ENCODE measurements at places on chromosomes 3 and 15.

DNA sequence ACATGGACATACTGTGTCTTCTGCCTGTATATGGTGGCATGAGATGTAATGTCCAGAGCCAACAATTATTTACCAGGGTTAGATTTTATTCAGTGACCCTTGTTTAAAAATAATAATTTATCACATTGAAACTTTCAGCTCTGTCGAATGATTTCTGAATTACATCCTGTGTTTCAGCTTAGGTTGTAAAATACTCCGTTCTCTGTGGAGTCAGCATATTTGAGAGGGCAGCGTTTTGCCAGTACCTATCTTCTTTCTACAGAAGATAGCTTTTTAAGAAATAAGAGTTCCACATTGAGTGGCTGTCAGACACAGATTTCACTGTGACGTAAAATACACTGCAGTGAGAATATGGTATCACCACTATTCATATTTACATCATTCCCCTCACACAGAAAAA, 85.3 kb downstream of the SLC49A4 start:
- DNase-seq: no peak

DNA sequence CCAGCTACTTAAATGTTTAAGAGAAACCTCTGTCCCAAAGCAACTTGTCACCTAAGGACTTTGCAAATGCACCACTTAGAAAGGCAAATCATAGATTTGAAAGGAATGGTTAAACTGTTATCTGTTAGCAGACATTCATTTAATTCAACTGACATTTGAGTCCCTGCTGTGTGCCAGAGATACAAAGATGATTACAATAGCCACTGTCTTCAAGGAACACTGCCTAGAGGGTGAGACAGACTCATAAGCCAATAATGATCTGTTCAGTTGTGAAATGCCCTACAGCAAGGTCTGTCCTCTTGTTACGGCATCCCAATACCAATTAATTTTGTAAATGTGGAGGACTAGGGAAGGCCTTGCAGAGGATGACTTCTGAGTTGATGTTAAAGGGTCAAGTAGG, 113.1 kb downstream of the ATG7 start:
- DNase-seq: no peak

DNA sequence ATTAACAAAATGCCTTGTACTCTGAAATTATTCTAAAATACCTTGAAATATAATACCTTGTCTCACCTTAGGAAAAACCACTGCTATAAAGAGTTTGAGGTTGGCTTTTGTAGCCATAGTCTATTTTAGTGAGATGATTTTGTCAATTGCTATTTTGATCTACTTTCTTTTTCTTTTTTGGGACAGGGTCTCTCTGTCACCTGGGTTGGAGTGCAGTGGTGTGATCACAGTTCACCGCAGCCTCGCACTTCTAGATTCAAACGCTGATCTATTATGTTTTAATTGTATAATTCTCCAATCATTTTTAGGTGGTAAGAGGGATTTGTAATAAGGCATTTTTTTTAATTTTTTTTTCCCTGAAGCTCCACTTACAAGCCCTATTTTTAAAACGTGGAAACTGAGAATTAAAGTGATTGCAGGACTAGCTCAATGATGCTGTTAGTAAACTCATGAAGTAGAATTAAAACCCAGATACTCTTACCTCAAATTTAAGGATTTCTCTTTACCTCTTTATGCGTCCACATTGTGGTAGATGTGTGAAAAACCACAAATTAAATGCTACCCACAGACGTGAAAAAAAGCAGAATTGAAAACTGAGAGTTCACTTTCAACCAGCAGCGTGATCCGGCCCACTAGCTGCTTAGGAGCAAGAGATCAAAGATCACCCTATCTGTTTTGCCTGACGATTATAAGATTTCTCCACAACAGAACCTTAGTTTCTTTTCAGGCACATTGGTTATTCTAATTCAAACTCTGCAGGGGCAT, 384.2 kb downstream of the CGGBP1 start:
- no peak for DNase-seq

- DNase-seq: no peak
Measured at GRCh38 chr3:24965706-24966385, 462.2 kb upstream of the RARB start.

DNA sequence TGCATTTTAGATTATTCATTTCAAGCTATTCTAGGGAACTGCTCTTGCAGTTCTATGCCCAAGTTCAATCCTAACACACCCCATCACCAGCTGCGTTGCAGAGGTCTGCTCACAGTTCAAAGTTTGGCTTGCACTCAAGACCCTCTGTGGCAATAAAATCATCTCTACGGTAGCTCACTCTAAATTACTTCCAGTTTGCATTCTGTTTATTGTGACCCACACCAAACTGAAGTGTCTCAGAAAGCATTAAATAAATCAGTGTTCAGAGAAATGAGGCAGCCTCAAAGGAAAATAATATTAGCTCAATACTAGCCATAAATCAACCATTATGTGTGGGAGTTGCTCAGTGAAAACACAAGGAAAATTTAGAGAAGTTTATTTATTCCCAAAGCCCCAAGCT, 250.3 kb downstream of the MAGI1 start:
- no peak for DNase-seq

DNA sequence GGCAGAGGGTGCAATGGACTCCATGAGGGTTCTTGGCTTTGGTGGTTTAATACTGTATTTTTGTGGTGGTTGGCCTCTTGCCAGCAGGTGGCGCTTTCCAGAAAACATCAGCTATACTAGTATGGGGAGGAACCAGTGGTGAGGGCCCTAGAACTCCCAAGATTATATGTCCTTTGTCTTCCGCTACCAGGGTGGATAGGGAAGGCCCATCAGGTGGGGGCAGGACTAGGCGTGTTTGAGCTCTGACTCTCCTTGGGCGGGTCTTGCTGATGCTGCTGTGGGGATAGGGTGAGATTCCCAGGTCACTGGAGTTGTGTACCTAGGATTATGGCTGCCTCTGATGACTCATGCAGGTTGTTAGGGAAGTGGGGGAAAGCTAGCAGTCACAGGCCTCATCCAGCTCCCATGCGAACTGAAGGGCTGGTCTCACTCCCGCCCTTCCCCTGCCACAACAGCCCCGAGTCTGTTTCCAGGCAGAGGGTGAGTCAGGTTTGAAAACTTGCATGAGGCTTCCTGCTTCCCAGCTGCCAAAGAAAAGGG, 357.7 kb downstream of the OTOL1 start:
- peak; percentile 65 for DNase-seq

DNA sequence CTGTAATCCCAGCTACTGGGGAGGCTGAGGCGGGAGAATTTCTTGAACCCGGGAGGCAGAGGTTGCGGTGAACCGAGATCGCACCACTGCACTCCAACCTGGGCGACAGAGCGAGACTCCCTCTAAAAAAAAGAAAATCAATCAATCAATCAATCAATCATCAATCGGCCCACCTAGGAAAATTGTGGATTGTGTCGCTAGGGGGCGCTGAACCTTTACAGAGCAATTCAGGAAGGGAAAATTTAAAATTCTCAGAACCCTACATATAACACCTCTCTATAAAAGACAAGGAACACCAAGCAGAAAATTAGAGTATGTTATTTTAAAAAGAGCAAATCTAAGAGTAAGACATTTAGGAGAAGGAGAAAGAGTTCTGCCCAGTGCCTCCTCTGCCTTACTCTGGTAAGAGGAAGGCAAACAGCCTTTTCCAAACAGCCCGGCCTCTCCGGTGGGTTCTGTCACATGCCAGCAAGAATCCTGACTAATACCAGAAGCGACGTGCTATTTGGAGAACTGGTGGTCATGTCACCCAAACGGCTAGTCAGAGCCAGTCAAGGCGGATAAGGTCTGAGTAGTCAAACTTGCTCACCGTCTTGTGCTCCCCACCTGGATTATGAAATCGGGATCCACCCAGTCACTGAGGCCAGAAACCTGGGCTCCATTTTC, 22.3 kb upstream of the SMCO1 start:
- peak; percentile 68 for DNase-seq

- DNase-seq: peak; percentile 69
Measured at GRCh38 chr3:133574260-133574881, 885 bp downstream of the CDV3 start.

DNA sequence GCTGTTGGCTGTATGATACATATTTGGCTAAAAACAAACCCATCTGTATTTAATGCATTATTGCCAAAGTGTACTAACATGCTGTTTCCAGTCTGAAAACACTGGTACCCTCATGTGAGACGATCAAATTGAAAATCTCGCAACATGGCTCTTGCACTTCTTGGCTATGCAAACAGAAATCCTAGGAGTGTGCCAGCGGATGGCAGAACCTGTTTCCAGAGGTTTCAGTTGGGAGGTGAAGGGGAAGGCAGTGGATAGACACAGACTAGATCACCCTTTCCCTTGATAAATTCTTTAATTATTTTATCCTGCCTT, 350.3 kb downstream of the TUSC7 start:
- DNase-seq: no peak

GRCh38 chr15:81275711-81276392, 48.1 kb downstream of the STARD5 start:
- no peak for DNase-seq

DNA sequence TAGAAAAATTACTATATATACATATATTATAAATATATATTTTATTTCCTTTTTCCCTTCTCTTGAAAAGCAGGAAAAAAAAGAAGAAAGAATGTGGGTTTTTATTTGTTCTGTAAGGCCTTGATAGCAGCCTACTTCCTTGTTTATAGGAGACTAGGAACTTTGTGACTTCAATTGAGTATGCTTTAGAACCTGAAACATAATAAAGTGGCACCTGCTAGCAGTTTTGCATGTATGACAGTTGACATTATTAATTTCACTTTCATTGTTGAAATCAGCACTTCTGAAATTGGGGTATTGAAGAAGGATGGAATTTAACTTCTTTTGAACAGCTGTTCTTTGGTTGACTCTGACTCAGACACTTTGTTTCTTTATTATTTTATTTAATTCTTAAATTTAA, 56.9 kb downstream of the GLCE start:
- no peak for DNase-seq

GRCh38 chr3:122003606-122004005, 18.4 kb downstream of the ILDR1 start:
- DNase-seq: no peak

DNA sequence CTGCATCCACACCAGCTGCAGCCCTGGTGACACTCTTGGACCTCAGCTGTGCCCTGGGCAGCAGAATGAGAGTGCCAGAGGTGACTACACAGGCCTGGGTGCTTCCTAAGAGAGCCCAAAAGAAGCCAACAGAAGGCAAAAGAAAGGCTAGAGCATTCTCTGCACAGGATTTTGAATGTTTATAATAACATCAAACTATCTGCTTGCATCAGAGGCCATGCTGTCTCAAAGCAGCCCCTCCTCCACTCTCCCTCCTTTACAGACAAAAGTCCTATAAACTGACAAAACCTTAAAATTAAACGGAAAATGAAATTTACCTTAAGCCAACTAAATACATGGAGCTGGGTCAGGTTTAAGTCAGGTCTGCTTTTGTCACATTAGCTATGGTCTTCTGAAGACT, 95.6 kb downstream of the ETFA start:
- DNase-seq: no peak

DNA sequence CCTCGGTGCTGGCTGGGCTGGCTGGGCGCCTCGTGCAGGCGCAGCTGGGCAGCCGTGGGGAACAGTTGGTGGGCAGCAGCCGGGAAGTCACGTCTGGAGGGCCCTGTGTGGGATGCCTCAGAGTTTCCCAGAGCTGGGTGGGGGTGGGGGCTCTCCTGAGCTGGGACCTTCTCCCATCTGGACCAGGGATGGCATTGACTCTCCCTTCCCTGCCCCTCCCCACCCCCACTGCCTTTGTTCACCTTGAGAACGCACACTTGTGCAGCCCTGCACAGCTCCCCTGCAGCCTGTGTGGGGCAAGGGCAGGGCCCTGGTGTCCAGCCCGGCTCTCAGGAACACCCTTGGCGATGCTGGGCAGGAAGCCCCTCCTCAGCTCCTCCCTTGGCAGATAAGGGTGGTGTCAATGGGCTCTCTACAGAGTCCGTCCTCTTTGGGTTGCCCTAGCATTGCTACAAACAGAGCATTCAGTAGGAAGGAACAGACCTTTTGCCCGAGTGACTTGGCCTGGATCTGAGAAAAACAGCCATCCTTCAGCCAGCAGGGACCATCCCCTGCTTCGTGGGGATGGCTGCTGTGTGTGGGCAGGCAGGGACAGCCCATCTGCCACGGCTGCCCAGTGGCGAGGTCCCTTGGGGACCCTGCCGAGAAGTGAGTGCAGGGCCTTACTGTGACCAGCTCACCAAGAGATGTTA, 25.5 kb upstream of the KLF13 start:
- no peak for DNase-seq

GRCh38 chr3:68984011-68984530, 29.4 kb downstream of the EOGT start:
- no peak for DNase-seq

DNA sequence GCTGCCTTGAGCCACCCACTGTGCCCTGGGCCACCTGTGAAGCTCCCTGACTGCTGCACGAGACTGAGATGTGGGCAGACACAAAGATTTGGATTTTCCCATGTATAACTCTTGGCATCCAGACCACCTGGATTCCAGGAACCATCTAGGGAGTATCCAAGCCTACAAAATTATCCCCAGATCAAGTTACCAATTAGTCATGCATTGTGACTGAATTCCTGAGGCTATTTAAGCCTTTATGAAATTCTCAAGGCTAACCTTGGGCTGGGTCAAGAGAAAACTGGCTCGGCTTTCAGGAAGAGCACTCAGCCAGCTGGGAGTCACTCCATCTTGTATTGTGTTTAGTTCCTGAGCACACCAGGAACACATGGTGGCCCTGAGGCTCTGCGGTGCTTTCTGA, 13.3 kb upstream of the ATP13A5 start:
- DNase-seq: no peak

DNA sequence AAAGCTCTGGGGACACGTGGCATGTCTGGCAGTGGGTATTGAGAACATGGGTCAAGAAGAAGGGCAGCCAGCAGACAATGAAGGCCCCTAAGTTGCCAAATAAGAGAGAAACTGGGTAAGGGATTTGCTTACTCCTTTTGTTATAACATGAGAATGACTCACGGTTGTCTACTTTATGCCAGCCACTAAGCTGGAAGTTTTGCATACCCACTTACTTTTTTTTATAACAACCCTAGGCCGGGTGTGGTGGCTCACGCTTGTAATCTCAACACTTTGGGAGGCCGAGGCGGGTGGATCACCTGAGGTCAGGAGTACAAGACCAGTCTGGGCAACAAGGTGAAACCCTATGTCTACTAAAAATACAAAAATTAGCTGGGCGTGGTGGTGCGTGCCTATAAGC, 50.0 kb downstream of the DRD3 start:
- DNase-seq: no peak

- DNase-seq: no peak
Measured at GRCh38 chr3:123757281-123757940, 126.7 kb downstream of the MYLK start.

DNA sequence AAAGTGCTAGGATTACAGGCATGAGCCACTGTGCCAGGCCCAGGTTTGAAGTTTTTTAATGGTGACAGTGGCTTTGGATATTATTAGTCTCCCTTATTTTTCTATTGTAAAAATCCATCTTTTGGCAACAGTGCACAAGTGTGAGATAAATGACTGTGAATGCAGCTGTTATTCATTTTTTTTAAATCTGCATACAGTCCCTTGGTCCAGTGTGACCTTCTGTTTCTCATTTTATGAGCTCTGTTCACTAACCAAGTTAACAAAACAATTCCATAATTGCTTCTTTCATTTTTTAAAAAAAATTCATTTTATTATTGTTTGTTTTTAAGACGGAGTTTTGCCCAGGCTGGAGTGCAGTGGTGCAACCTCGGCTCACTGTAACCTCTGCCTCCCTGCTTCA, 381.8 kb downstream of the NAALADL2 start:
- DNase-seq: no peak

- DNase-seq: no peak
Measured at GRCh38 chr15:57789225-57789624, 82.7 kb downstream of the POLR2M start.

Data from WTC11 (cell line).